Stimulated activated CD8-positive, alpha-beta memory T cell treated with anti-CD3 and anti-CD28 coated beads, Interleukin-4, amount 100 ng/mL, for 4 hours (primary cell): ENCODE measurements at places on chromosomes 11 and 22.

- no peak for DNase-seq
Measured at GRCh38 chr11:1303973-1304372, 5.5 kb downstream of the TOLLIP start.

DNA sequence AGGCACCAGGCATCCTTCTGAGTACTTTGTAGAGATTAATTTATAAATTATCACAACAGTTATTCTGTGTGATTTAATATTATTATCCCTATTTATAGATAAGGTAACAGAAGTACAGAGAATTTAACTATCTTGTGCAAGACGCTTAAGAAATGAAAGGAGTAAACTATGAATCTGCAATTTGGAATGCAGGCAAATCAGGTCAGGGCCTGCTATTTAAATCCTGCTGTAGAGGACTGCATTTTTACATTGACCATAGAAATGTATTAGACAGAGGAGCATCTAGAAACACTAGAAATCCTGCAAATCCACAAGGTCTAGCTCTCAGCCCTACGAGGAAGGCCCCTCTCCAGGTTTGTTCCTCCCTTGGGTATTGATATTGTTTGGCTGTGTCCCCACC, 336.2 kb downstream of the ETS1 start:
- no peak for DNase-seq

DNA sequence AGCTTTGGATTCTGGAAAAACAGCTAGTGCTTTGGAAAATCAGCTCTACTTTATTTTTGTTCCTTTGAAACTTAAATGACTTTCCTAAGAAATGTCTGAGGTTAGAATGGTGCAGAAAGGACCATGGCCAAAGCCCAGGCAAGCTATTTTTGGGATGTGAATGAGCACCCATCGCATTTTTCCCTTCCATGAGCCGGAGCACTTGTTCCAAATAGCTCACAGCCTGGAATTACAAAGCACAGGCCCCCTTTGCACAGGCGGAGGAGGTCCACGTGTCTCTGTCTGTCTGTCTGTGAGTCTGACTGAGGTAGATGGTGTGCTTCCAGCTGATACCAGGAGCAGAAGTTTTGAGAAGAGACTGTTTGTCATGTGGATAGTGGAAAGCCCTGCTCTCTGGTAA, 50.7 kb downstream of the MICAL2 start:
- no peak for DNase-seq

DNA sequence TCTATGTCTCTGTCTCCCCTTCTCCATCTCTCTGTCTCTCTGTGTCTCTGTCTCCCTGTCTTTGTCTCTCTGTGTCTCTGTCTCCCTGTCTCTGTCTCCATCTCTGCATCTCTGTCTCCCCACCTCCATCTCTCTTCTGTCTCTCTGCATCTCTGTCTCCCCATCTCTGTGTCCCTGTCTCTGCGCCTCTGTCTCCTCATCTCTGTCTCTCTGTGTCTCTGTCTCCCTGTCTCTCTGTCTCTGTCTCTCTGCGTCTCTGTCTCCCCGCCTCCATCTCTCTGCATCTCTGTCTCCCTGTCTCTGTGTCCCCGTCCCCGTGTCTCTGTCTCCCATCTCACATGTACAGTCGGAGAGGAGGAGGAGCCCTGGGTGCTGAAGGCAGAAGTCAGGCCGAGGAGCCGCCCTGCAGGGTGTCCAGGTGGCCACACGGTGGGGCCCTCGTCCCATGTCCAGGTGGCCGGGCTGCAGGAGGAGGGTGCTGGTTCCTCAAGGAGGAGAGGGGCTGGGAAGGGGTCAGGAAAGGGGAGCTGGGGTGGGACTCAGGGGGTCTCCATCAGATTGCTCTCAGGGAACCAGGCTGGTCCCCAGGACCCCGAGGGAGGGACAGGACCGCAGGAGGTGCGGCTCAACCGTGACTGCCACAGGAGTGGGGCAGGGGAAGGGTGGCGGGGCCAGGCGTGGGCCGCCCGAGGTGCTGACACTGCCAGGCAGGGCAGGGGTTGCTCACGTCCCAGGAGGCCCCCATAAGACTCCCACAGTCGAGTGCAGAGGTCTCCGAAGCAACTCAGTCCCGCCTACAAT, 25.6 kb upstream of the TH start:
- peak; percentile 19 for DNase-seq

GRCh38 chr11:65639623-65640482, 2.0 kb downstream of the SIPA1 start:
- DNase-seq, result no peak

DNA sequence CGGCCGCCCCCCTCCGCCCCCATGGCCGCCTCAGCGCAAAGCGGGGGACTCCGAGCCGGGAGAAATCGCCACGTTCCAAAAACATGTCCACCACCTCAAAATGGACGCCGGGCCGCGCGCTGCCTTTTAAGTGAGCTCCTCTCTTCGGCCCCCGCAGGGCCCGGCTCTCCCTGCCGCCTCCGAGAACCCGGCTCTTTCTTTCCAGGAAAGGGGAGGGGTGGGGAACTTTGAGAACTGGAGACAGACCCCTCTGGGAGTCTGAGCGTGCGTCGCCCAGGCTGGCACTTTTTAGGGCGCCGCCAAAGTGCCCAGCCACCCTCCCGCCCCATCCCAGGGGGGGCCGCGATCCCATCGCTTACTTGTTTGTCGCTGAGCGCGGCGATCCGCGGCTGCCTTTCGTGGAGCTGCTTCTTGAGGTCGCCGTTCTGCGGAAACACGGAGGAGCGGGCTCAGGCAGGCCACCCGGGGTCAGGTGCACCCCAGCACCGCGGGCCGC, 1.6 kb downstream of the PHF21B start:
- no peak for DNase-seq

- no peak for DNase-seq
Measured at GRCh38 chr11:37076866-37077265, 478.8 kb upstream of the RAG2 start.

DNA sequence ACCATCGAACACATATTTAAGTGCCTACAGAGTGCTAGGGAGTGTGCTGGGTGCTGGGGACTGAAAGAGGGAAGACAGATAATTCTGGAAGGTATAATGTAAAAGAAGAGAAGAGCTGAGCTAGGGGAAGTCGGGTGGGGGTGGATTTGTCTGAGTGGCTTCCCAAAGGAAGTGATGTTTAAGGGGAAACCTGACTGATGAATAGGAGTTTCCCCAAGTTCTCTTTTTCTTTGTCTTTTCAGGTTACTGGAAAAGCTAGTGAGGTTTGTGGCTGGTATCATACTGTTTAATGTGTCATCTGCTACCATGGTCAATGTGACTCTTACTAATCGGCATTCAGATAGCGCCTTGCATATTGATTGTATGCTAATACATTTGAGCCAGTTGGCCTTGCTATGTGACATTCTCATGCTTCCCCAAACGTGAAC, 151.6 kb upstream of the MTMR2 start:
- DNase-seq, result peak; percentile 12

DNA sequence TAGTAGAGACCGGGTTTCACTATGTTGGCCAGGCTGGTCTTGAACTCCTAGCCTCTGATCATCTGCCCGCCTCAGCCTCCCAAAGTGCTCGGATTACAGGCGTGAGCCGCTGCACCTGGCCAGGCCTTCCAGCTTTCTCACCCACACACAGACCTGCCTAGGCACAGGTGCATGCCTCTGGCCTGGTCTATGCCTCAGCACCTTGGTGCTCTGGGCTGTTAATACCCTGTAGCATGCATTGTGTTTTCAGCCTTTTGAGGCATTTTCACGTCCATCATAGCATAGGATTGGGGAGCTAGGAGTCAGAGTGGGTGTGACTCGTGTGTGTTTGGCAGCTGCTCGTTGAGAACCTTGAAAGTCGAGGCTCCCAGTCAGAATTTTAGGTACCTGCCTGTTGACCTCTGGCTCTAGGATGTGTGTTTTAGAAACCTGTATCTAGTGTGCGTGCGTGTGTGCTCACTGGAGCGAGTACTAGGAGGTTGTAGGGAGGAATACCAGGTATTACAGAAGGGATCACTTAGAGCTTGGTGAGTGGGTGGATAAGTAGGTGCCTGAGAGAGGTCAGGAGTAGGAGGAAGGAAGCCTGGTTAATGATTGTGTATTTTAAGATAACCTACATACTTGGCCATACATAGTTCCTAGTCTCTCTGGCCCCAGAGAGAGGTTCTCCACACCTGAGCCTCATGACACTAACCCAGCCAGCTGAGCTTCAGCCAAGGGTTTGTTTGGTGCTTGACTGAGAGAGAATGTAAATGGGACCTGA, 20.0 kb downstream of the CRKL start:
- DNase-seq, result no peak

DNA sequence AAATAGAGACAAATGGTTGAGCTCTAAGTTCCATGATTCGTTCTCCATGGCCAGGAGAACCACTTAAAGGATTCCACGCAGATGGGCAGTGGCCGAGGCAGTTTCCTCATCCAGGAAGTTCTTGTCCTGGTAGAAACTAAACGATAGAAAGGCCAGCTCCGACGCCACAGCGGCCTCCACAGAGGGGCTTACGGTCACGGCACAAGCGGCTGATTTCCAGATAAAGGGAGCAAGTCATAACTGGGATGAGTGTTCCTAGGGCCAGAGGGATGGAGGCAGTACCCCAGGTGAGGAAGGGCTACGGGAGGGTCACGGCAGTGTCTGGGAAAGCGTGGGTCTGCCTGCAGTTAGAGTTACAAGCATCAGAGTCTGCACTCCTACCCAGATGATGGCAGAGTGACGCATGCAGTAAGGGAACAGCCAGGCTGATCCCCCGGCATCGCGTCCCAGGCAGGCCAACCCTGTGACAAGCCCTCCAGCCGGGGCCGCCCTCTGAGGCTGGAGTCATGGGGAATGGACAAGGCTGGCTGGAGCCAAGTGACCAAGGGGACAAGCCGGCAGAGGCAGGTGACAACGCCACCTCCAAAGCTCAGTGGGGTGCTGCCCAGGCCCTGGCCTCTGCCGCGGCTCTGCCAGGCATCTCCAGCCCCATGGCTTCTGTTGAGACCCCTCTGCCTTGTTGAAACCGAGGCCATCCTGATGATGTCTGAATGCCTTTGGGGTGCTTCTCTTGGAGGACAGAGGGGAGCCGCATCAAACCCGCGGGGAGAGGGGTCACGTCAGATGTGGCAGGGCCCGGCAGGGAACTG, 475.1 kb downstream of the BRD1 start:
- DNase-seq, result no peak

GRCh38 chr11:96331699-96332116, 11.3 kb downstream of the MAML2 start:
- no peak for DNase-seq

DNA sequence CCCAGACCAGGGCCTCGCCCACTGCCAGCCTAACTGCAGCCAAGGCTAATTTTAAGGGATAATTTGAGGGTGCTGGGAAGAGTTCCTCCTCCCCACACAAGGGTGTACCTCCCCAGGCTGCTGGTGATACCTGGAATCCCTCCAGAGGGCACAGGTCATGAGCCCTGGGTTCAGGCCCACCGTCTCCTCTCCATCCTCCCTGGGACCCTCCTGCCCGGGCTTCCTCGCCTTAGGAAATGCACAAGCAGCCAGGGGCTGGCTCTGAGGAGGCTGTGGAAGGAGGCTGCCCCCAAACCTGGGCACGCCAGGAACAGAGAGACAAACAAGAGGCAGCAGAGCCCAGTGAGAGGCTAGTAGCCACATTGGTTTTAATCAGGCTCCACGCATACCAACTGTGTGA, 16.6 kb upstream of the TSKU start:
- no peak for DNase-seq

- DNase-seq, result no peak
Measured at GRCh38 chr11:8360086-8360828, 96.6 kb upstream of the LMO1 start.

DNA sequence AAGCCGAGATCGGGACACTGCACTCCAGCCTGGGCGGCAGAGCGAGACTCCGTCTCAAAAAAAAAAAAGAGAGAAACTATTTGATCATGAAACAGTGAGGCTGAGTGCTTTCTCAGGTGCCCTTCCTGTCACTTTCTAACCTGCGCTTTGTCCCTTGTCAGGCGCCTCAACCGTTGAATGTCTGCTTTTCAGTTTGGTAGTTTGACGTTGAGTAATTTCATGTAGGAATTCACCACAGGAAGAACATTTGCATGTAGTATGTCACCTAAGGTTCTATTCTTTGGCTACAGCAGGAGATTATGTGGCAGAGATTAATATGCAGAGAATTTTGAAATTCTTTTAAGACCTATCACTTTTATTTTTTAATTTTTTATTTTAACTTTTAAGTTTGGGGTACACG, 57.2 kb downstream of the PPFIA1 start:
- DNase-seq, result no peak

DNA sequence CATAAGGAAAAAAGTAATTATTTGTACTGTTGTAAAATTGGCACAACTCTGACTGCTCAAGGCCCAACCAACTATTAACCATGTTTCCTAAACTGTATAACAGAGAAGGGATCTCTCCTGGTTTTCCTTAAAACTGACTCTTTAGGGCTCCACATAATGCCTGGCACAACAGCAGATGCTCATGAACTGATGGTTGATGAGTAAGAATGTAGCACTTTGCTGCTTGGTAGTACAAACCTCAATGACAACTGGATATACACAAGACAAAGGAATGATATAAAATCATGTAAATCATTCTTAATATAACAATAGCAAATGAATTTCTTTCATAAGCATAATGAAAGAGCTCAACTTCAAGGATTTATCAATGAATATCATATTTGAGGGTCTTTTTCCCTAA, 11.7 kb downstream of the MSANTD2 start:
- no peak for DNase-seq

DNA sequence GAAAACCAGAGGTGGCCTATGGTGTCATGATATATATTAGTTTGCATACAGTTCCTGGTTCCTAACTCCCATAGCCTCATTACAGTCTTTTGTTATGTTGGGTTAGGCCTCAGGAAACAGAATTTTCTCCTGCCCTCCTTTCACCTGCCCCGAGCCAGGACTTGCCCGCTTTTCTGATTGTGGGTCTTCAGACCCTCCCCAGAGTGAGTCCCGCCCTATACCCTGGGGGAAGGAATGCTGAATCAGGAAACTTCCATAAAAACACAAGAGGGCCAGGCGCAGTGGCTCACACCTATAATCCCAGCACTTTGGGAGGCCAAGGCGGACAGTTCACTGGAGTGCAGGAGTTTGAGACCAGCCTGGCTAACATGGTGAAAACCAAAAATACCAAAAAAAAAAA, 70.9 kb downstream of the SLC35F2 start:
- DNase-seq, result no peak

DNA sequence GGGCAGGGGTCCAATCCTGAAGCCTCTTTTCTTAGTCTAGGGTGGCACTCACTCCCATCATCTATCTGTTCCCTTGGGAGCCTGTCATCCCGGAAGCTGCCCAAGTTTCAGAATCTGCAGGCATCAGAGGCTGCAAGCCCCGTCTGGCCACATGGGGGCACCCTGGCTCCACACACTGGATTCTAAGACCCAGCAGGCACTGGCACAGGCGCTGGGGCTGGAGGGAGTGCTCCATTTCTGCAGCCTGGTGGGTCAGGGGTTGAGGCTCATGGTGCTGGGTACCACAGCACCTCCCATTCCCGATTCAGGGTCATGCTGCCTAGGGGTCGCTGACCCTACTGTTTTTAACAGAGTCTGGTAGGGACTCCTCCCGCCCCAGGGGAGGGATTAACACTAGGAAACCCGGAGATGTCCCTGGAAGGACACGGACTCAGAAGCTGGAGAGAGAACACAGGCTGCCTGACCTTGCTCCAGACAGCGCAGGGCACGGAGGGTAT, 243.9 kb upstream of the SYN3 start:
- DNase-seq, result no peak
